ENCODE measurements at places on chromosomes 2 and 18.

- no peak for DNase-seq
Measured at GRCh38 chr2:215797676-215798075, 215.7 kb downstream of the MREG start.

DNA sequence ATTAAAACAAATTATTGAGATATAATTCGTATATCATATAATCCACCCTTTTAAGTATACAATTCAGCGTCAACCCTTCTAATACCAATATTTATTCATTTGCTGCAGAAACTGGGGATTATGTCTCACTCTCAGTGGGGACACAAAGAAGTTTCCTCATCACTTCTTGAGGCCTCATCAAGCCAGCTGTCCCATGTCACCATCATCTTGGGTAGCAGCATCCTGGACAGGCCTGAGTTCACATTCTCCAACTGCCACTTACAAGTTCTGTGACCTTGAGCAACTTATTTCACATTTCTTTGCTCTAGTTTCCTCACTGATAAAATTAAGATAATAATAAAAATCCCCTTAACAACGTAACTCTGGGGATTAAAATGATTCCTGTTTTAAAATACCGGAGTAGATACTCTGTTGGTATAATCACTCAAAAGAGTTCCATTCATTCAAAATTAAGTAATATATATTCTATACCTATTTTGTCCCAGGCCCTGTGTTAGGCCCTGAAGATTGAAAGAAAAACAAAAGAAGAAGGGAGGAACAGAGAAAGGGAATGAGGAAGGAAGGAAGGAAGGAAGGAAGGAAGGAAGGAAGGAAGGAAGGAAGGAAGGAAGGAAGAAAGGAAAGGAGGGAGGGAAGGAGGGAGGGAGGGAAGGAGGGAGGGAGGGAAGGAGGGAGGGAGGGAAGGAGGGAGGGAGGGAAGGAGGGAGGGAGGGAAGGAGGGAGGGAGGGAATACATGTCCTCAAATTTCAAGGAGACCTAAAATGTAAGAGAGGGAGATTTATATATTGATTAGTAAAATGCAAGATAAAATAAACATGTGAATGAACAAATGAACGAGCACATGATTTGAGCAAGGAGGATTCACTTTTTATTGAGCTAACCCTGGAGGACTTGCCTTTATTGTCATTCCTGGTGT lies 42.4 kb downstream of the NCKAP5 start:
- no peak for DNase-seq

DNA sequence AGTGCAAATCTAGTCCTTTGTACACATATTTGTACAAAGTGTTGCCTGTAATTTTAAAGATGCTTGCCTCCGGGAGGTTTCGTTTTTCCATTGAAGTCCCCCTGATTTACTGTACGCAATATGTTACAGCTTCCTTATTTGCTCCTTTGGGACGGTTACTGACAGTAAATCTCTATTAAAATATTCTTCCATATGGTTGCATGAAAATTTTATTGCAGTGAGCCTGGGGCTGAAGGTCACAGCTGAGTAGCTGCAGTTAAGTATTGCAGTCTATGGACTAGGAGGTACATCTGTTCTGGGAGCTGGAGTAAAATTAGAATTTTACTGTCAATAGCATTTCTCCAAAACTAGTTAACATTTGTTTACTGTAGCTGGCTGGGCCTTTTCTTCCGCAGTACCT lies 119.2 kb downstream of the ETAA1 start:
- DNase-seq: no peak

DNA sequence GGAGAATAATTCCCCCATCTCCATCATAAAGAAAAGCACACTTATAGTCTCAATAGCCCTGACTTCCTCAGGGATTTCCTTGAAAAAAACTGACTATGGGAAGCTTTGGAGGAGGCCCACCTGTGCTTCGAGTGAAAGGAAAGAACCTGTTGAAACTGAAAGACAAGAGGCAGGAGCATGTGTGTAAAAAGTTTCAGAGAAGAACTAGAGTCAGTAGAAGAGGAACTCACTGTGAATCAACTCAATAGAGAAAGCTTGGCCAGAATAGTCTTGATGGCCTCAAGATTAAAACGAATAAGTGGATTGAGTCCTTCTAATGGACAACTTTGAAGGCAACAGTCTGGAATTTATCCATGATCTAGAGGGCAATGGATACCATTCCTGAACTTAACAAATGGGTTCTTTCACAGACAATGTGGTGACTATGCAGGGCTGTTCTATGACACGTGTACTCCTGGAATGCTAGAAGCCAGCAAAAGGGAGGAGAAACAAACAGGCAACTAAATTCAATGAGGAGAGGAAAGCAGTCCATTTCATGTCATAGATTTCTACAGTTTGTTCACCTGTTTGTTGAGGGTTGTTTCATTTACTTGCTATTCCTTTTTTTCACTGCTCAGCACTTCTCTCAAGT lies 442.3 kb downstream of the GRB14 start:
- DNase-seq: no peak

DNA sequence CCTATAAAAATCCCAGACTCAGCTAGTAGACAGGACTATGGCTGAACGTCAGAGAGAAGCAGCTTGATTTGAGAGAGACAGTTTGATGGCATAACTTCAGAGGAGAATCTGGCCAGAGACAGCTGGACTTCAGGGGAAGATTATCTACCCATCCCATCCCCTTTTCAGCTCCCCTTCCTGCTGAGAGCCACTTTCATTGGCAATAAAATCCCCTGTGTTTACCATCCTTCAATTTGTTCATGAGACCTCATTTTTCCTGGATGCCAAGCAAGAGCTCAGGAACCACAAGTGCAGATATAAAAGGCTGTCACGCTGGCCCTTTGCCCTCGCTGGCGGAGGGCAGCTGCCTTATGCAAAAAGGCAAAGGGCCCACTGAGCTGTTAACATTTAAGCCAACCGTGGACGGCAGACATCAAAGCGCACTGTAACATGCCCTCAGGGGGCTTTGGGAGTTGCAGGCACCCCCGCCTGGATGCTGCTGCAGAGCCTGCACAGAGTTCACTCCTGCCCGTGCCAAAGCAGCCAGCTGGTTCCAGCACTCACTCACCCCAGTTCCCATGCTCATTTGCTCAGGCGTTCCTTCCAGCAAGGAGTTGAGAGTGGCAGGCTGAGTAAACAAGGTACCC lies 164.3 kb upstream of the PGAP1 start:
- DNase-seq: no peak

DNA sequence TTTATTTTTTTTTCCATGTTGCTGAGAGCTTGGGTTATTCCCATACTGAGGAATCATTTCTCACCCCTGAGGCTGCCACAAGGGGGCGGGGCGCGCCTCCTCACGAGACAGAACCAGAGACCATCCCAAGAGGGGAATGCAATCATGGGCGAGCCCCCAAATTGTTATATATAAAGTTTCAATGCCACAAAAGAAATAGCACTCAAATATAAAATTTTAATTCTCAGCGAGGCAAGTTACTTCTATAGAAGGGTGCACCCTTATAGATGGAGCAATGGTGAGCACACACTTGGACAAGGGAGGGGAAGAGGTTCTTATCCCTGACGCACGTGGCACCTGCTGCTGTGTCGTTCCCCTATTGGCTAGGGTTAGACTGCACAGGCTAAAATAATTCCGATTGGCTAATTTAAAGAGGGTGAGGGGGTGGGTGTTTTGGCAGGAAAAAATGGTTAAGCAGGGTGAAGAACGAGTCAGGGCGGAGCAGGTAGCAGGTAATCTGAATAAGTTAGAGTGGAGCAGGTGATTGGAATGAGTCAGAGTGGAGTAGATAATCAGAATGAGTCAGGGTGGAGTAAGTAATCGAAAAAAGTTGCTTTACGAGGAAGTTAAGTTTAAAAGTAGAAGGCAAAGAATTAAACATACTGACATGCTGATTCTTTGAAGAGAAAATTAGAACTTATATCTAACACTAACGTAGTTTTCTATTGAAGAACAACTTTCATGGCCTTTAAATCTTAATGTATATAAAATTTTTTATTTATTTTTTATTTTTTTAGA lies 177.5 kb downstream of the MTCL1 start:
- DNase-seq: no peak

DNA sequence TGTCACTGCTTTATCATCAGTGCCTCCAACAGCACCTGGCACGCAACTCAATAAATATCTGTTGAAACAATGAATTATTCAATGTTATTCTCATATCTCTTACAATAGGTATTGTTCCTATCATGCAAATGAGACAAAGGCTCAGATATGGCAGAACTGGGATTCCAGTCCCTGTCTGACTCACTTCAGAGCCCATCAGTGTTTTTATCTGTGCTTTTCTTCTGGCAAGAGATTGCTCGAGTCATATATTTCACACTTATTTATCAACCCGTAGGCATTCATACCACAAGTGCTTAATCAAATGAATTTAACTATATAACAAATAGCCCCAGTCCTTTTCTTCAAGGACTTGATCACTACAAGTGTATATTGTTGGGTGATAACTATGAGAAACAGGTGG lies 76.4 kb upstream of the TSPYL6 start:
- no peak for DNase-seq

- DNase-seq: no peak
Measured at GRCh38 chr2:183093857-183094657, 15.5 kb downstream of the DUSP19 start.

DNA sequence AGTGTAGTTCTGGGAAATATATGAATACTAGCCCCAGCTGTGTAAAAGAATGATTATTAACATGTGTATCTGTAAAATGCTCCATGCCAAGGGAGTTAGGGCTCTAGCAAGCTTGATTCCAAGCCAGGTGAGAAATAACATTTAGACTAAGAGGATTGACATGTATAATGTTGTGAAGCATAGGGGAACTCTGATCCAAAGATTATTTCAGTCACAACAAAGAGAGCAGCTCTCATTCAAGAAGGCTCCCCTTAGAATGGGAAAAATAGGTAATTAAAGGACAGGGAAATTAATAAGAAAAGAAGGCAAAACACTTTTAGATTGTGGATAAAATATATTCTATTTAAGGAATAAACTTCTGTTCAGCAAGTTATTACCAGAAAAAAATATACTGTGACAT lies 347.3 kb upstream of the CDH7 start:
- no peak for DNase-seq

DNA sequence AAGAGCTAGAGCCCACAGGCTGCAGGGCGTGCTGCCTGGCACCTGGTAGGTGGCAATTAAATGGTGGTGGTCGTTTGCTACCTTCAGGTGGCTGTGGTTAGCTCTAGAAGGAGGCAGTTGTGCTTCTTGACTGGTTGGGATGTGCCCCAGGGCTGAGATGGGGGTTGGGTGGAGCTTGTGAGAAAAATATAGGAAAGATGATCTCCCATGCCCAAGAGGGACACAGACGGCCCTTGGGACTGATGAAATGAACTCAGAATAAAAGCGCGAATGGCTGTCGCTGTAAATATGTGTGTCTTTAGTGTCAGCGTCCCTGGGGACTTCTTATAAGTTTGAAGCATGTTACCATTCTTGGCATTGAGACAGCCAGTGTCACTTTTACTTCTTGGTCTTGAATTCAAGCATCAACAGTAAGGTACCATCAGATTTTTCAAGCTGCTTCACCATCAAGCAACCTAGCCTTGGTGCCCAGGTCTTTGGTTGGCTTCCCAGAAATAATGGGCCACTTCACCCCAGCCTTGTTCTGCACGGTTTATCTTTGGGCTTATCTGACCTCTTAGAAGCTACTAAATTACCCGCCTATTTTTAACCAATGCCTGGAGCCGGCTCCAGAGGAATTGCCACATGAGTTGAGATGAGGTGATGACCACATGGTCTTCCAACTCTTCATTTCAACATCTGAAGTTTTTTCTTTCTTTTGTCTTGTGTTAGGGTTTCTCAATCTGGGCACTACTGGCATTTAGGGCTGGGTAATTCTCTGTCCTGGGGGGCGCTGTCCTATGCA lies 11.9 kb downstream of the LRRFIP1 start:
- DNase-seq: no peak

GRCh38 chr2:151315381-151315903 lies 26.0 kb upstream of the NMI start:
- DNase-seq: no peak

DNA sequence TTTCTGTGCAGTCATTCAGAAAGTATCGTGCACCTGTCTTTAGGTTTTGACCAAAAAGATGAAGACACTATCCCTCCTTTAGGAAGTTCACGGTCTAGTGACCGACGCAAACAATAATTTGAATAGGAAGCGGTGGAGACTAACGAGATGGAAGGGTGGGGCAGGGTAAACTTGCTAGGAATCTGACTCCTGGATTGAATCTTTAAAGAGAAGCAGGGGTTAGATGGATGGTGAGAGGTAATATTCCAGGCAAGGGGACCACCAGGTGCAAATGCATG lies 651 bp upstream of the TXNL1 start:
- DNase-seq: no peak

DNA sequence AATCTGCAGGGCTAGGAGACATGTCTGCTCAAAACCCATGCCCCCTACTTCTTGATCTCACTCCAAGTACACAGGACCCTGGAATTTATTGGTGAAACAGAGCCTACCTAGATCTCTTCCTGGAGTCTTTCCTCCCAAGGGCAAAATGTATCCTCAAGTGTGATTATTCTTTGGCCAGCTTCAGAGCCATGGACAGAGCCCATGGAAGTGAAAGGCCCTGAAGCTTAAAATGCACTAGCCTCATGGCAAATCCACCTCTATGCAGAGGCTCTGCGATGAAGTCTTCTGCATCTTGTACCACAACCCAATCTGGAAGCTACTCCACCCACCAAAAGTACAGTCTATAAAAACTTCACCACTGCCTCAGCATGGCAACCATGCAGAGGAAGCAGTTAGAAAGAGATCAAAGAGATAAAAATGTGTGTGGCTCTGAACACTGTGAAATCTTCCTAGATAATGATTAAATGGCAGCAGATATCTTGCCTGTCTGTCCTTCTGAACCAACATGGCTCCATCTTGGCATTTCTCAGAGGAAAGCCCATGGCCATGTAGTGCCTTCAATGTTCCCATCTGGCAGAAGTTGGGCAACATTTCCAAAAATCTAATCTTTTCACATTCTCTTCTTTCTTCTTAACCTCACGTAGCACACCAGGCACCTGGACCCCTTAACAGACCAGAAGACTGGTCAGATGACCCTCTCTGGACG lies 142.9 kb upstream of the KLF7 start:
- no peak for DNase-seq

- DNase-seq: no peak
Measured at GRCh38 chr2:226378753-226379705, 420.6 kb downstream of the IRS1 start.

GRCh38 chr2:49111456-49111855 lies 42.9 kb downstream of the FSHR start:
- DNase-seq: no peak

- no peak for DNase-seq
Measured at GRCh38 chr18:79708412-79708811, 28.8 kb downstream of the CTDP1 start.

- DNase-seq: no peak
Measured at GRCh38 chr2:50963734-50964133, 68.2 kb downstream of the NRXN1 start.
